ENCODE measurements at places on chromosomes 1 and 21.

GRCh38 chr1:22778862-22779520 is 68.4 kb downstream of the EPHB2 start:
- no peak for DNase-seq

DNA sequence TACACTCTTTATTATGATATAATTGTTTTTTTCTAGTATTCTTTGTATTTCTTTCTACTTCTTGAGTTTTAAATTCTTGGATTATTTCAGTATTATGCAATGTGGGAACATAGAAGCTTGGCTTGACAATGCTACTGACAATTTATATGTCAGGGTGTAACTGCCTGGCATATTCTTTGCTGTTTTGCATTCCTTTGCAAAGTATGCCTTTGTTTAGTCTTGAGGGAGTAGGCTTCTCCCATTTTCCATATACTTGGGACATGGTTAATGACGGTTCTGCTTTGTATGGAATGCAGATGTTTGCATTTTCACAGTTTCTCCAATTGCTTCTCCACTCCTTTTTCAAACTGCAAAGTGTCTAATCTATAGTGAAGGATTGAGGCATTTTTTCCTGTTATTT is 109.8 kb downstream of the HMCN1 start:
- DNase-seq = no peak

DNA sequence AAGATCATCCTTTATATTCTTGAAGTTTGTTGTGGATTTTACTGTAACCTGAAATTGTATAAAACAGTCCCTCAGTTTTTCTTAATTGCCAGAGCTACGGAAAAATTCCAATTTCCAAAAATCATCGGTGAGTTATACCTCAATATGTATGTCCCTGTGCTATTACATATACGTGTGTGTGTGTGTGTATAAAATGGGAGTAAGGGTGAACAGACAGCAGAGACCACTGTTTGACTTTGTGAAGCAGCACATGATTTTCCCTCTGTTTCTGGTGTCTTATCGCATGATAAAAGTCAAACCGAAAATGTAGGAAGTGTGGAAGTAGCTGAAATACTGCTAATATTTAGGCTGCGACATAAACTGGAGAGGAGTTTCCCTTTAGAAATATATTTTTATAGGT is 1.2 kb downstream of the OR2T1 start:
- DNase-seq = peak; percentile 4

GRCh38 chr1:74343216-74343615 is 108.0 kb downstream of the TNNI3K start:
- no peak for DNase-seq

- no peak for DNase-seq
Observed at GRCh38 chr1:100626397-100626796, 88.5 kb downstream of the GPR88 start.

DNA sequence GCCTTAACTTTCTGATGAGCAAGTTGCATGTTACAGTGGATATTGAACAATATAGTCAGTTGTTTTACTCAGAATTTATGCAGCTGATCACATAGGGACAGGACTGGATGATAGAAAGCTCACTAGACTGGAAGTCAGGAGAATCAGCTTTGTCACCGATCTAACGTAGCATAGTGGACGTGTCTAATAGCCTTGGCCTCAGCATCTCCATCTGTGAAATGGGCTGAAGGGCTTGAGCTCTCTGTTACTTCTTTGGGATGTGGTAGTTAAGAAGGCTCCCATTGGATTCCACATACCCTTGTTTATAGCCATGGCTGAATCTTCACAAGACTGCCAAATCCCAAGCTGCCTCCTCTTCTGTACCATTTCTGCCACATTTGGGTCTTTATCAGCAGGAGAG is 190.6 kb downstream of the GRIK1 start:
- no peak for DNase-seq

- DNase-seq = no peak
Observed at GRCh38 chr1:101284021-101284420, 47.2 kb downstream of the S1PR1 start.

- DNase-seq = peak; percentile 87
Observed at GRCh38 chr1:156153362-156153761, at the start of gene SEMA4A. SEMA4A (plus strand) TSS chr1:156153585; CDS start chr1:156154579, 994 bp downstream.

- peak; percentile 55 for DNase-seq
Observed at GRCh38 chr1:114558544-114558943, 22.9 kb downstream of the BCAS2 start.

GRCh38 chr1:41404308-41404761 is 43.1 kb downstream of the FOXO6 start:
- peak; percentile 50 for DNase-seq

DNA sequence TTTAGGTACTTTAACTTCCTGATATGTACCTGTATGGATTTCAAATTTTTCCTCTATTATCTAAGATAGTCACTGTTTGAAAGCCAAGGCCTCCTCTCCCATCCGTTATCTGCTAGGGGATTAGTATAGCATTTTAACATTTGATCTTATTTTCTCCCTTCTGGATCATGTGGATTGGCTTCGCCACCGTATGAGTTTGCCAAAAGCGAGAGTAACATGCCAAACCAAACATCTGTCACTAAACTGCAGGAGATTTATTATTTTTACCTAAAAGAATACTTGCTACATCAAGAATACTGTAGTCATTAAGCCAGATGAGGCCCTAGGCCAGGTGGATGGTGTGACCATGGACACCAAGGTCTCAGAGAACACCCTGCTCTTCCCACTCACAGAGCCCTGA is 28.5 kb upstream of the EEIG2 start:
- DNase-seq = no peak

- DNase-seq = no peak
Observed at GRCh38 chr1:54095546-54096226, 42.3 kb downstream of the TCEANC2 start.

DNA sequence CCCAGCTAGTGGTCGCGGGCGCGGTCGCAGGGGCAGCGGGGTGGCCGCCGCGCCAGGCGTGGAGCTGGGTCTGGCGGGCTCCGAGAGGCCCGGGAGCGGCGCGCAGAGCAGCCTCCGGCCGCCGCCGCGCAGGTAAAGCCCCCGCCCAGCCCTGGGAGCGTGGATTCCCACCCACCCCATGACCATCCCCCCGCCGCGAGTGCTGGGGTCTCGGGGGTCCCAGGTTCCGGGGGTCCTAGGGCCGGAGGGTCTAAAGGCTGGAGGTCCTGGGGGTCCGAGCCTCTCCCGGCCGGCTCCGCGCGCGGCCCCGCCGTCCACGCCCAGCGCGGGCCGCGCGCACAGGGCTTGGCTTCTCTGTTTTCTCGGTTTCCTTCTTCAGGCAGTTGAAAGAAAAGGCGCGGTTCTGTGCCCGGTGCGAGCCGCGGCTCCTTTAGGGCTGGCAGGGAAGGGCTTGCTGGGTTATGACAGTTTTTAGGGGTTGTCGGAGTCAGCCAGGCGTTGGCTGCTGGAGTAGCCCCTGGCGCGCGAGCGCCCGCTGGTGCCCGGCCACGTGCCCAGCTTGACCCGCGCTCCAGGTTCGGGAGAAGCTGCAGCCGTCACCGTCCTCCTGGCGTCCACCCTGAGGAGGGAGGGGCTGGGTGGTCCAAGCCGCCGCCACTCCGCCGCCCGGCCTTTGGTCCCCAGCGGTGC is 359 bp downstream of the LRRC3 start:
- peak; percentile 45 for DNase-seq

- no peak for DNase-seq
Observed at GRCh38 chr21:42843056-42843455, 36.3 kb downstream of the WDR4 start.

- no peak for DNase-seq
Observed at GRCh38 chr1:43031316-43032203, 72.9 kb upstream of the SLC2A1 start.

GRCh38 chr1:88204111-88204510 is 480.0 kb upstream of the PKN2 start:
- no peak for DNase-seq

DNA sequence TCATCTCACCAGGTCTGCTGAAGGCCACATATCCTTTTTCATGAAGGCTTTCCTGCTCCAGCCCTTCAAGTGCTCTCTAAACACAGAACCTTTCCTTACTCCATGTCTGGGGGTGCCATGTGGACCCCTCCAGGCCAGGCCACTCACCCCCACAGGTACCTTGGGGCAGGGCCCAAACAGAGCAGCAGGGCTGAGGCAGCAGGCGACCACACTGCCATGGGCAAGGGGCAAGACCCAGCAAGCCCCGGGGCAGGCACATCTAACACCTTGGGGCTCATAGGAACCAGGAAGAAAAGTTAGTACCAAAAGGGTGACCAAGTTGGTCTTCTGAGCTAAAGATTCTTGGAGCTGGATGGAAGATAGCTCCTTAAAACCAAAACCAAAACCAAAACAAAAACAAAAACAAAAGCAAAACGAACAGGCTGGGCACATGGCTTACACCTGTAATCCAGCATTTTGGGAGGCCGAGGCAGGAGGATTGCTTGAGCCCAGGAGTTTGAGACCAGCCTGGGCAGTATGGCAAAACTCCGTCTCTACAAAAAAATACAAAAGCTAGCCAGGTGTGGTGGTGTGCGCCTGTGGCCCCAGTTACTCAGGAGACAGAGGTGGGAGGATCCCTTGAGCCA is 63.7 kb downstream of the MRPL37 start:
- no peak for DNase-seq

DNA sequence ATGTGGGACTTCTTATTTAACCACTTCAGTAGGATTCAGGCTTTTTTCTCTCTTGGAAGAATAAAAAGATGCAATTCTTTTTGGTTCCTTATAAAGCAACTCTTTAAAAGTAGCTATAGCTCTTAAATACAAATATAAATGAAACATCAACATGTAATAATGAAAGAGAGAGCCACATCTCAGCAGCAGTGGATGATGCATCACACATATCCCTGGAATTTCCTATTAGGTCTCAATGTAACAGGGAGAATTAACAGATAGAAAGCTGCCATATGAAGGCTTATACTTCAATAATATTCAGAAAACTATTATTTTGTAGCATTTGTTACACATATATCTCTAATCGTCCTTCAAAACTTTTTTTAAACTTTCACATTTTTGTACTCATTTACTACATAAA is 119.0 kb upstream of the USH2A start:
- DNase-seq = no peak

DNA sequence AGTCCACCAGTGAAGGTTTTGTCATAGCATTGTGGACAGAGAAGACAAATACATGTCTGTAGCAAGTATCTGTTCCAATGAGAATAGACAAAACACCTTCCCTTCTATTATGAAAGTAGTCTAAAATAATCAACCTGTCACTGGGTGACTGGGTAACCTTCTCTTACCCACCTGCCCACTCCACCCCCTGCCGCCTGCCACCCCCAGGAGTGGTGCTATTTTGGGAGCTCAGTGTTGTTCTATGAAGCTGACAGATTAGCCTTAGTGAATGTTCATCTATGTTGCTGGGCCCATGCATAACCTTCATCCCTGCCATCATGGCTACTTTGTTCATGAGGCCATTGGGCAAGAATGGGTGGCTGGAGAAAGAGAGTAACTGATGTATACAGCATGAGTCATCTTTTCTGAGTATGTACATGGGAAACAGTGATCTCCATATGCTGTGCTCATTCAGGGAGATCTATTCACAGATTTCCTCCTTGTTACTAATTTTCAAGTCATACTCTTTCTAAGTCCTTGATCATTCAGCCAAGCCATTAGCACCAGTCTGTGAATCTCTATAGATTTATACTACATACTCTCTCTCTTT is 24.8 kb downstream of the MARK1 start:
- DNase-seq = peak; percentile 46

DNA sequence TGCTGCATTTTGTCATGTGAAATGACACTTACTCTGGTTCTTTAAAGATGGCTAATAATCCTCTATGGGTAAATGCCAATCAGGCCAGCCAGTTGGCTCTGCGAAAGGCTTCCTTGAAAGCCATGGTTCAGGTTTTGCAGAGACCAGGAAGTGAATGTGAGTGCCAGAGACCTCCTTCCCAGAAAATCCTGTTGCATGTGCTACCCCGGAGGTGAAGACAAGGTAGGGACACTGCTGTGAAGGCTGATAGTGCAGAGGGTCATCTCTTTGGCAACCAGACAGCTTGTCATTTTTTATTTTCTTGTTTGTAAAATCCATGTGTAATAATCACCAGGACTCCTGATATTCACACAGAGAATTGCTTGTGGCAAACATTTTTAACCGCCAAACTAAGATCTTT is 18.7 kb downstream of the LRRC8D start:
- DNase-seq = no peak

DNA sequence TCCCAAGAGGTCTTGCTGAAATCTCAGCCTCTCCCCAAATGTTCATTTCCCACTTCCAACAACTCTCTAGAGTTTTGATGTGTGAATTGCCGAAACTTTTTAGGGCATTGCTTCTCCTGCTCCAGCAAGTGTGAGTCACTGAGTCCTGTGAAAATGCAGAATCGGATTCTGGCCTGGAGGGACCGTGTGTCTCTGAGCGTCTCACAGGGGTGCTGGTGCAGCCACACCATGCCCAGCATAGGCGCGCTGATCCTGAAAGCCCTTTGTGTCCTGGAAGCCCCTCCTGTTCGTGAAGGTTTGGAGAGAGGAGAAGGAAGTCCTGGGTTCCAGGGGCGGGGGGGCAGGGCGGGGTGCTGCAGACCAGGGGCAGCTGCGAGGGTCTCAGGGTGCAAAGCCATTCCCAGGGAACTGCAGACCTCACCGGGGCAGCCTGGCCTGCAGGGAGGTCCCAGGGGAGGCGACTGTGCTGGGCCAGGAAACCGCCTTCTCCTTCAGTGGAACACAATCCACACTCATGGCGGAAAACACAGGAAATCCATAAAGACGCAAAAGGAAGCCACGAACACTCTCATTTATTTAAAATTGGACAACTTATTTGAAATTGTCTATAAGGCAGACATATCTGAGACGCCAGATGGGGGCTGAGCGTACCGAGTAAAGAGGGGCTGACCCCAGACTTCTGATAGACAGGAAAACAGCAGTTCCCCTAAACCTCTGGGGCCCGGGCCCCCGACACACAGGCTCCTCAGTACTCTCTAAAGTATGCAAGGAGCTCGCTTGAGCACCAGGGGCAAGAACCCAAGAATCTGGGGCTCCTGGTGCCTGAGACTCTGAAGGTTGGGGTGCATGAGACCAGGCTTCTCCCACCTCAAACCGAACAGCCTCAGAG is 43.5 kb upstream of the ADARB1 start:
- DNase-seq = no peak

All from RWPE1 (cell line).